Fibroblast of the aortic adventitia (primary cell): ENCODE measurements at places on chromosomes 3 and 15.

- no peak for DNase-seq
Observed at GRCh38 chr3:49100046-49100615, 4.4 kb downstream of the QARS1 start.

- DNase-seq, result peak; percentile 14
Observed at GRCh38 chr3:173893066-173893465, 495.5 kb downstream of the NLGN1 start.

GRCh38 chr15:94586099-94586498 lies 354.7 kb downstream of the MCTP2 start:
- no peak for DNase-seq

- peak; percentile 67 for DNase-seq
Observed at GRCh38 chr15:40392986-40393948, 10.7 kb downstream of the KNSTRN start.

DNA sequence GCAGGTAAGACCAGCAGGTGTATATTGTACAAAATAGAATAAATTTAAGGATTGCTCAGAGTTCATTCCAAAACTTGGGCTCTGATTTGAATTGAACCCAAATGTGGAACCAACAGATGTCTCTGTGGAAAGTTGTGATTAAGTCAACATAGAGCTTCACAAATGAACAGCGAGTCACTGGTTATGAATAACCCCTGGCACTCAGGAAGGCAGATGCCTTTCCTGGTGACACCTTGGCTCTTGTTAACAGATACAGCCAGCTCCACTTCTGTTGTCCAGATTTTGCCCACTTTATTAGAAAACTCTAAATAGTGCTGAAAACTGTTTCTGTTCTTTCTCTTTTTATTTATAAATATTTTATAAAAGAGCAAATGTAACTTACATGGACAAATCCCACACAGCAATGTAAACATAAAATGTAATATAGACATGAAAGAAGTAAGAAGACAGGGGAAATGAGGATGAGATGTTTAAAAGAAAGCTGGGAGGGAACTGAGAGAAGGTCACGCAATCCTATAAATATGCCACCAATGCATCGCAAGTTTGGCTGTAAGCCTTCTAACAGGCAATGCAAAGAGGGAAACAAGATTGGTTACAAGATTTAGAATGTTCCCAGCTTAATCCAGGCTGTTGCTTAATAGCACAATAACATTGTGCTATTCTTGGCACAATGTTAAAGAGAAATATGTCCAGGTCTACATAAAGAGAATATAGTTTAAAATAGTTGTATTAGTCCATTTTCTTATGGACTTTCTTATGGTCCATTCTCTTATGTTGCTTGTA lies 495.5 kb downstream of the TAFA4 start:
- DNase-seq, result no peak
